EH (cell line): ENCODE measurements at places on chromosomes 6 and 20.

DNA sequence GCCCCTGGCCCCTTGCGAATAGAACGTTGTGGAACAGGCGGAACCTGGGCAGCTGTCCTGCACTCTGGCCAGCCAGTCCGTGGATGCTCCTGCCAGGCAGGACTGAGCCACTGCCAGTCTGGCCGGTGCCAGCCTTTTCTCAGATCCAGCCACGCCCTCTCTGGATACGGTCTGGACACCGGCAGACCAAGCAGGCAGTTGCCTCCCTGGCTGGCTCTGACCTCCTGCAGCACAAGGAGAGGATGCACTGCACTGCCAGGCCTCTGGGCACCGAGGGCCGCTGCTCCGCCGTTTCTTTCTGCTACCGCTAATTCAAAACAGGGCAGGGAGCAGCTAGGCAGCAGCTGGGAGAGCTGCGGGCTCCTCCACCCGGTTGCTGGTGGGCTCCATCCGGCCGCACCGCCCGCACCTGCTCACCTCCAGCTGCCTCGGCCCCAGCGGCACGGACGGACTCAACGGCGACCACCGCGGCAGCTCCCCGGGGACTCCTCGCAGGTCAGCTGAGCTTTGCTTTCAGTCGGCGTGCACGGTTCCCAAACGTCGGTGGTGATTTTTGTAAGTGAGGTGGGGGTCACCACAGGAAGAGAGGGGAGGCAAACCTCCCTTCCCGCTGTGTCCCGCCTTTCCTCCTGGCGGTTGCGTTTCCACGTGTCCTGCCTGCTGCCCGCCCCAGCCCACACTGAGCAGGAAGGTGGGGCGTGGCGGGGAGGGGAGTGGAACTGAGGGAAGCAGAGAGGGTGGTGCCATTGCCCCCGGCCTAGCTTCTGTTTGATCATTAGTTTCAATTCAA, 30.3 kb upstream of the AFDN start:
- no peak for DNase-seq

DNA sequence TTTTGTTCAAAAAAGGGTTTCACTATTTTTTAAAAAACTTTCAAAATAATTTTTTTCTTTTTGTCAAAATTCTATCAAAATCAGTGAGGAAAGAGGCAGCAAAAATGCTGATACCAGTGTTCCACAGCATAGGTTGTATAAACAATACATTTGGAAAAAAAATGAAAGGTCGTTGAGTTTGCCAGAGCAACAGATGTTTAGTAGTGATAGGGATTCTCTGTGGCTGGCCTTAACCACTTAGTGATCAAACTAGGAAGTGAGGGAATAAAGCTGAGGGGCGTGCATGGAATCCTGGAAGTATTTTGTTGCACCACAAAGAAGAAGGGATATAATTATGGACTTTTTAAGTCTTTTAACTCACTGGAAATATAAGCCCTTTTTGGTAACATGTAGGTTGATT, 555.3 kb upstream of the CHD6 start:
- DNase-seq: no peak

- no peak for DNase-seq
Measured at GRCh38 chr6:107645740-107646139, 155.8 kb downstream of the SOBP start.

DNA sequence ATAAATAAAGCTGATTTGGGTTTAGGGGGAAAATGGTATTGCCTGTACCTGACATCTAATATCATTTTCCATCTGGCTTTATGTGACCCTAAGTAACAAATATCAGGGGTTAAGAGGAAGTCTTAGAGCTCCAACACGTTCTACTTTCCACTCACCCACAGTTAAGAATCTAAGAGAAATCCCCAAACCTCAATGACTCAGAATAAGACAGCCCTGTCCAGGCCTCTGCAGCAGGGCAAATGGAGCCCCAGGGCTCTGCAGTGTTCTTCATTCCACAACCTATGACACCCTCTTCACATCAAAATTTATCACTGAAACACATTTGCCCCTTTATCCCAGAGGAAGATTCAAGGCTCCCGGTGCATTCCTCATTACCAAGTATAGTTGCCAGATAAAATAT, 20.3 kb upstream of the TENT5A start:
- DNase-seq: peak; percentile 96
